ENCODE measurements at places on chromosomes 1 and 21. TPM values are rescaled to one million over a fixed set of nuclear protein-coding genes. Genes with fewer than 3 reads are reported as not detected.

DNA sequence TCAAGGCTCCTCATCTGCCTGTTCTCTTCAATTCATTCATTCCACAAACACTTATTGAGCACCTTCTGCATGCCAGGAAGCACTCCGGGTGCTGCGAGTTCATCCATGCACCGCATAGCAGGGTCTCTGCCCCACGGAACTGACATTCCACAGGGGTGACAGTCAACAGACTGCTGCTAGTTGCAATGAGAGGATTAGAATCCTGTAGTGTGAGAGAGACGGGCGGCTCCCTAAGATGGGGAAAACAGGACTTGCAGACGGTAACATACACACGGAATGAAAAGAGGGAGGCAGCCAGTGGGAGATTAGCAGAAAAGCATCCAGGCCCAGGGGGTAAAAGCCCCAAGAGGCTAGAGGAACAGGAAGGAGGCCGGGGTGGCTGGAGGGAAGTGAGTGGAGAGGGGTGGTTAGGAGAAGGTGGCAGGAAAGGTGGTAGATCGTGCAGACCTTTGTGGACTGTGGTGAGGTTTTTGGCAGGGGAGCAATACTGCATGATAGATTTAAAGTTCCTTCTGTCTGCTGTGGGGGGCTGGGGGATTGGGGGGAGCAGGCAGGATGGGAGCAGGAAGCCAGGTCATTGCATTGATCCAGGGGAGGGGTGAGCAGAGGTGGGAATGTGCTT lies 6.6 kb downstream of the TNFRSF8 start:
- DNase-seq, result no peak

DNA sequence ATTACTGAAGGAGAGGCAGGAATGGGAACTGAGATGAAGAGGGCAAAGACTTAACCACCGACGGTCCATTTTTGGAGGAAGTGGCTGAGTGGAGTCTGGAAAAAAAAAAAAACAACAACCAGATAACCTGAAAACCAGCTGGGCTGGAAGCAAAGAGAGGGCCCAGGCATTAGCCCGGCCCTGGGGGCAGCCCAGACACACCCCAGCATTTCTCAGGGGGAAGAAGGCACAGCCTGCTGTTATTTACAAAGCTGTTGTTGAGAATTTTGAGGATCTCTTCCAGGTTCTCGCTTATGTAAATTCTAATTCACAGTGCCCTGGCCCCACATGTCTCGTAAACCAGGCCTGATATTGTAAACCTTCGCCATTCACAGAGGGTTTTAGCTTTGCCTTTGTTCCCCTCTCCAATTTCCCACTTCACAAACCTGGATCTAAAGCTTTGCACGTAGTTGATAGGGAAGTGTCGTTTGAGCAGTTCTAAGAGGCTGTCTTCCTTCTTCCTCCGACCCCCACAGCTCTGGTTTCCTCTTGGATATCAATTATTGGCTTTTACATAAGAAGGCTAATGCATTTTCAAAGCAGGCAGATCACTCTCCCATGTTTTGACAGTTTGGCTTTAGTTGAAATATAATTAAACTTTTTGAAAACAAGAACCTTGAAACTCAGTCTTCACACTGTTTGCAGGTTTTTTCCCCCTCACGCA lies 161.8 kb upstream of the IRF2BP2 start:
- no peak for DNase-seq

DNA sequence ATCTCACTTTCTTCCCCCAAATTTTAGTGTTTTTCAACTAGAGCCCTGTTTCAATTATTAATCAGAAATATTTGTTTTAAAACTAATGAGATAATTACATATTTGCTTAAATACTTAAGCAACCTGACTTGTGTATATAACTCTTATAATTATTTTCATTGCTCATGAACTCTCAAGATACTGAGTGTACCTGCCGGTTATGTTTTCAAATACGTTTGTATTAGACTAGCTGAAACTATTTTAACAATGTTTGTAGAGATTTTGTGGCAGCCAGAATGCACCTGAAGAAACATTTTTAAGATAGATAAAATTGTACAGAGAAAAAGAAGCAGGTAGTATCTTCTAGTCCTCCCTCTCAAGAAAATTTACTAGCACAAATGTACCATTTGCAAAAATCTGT lies 140.6 kb upstream of the CXADR start:
- no peak for DNase-seq

DNA sequence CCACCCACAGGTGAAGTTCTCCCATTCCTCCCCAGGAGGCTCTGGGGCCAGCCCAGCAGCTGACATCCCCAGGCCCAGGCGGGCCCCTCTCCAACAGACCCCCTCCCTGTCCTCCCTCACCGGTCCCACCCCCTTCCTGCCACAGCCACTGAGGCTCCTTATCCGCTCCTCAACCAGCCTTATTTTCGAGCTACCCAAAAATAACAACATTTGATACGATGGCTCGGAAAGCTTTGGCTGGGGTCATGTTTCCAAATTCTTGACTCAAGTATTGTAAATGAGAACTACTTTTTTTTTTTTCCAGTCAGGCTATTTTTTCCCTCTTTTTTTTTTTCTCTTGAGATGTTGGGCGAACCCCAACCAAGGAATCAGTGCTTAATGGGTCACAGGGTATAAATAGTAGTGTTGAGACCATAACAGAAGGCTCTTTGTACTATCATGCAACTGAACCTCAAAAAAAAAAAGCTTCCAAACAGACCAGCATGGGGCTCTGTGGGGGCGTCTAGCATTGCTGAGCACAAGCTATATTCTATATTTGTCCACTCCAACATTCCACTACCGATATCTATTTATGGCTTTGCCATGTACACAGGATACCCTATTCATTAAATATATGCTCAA lies 27.2 kb downstream of the IRF2BP2 start:
- DNase-seq, result no peak

GRCh38 chr1:165143437-165144065 lies 213.0 kb downstream of the LMX1A start:
- DNase-seq, result no peak

- no peak for DNase-seq
Measured at GRCh38 chr1:157585984-157586383, 11.9 kb downstream of the FCRL4 start.

DNA sequence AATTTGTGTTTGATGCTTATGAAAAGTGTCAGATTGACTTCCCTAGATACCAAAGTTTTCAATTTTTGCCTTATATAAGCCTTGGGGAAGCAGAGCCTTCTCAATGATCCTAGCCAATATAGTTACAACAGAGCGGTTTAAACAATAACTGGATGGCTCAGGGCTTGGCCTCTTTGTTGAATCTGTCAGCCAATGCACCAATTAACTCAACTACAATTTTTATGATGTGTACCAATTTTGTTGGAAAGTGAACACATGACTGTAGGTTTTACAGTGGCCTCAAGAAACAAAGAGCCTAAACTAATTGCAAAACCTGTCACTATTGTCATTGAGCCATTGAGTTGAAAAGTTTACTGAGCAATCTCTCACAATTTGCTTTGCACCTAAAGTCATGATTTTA lies 71.6 kb upstream of the RGS18 start:
- no peak for DNase-seq

GRCh38 chr1:37186246-37186756 lies 152.0 kb upstream of the GRIK3 start:
- DNase-seq, result no peak

GRCh38 chr1:7755448-7755847 lies 15.6 kb upstream of the VAMP3 start:
- DNase-seq, result no peak

DNA sequence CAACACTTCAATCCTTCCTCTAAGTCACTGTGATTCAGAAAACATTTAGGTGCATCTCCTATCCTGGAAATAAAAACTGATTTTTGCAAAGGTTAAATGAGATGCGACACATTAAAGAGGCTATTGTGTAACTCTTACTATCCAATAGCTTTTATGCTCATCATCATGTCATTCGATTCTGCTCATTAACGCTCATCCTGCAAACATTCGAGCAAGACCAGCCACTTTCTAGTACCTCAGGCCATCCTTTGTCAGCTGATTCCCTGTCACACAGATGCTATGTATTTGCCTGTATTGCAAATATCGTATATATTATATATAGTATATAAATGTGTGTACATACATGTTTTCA lies 131.6 kb downstream of the TLR5 start:
- no peak for DNase-seq

Gene GUCA2A
- not detected for polyA plus RNA-seq

Gene LELP1
- not detected for polyA plus RNA-seq

- DNase-seq, result no peak
Measured at GRCh38 chr1:240111558-240111957, 19.9 kb downstream of the FMN2 start.

Data from renal pelvis (tissue), 12 donors.